ENCODE measurements at places on chromosomes 3 and 15. TPM values are rescaled to one million over a fixed set of nuclear protein-coding genes. Genes with fewer than 3 reads are reported as not detected.

PATL2 gene
- total RNA-seq = not detected

UROC1 gene
- total RNA-seq = not detected

NPHP3 gene
- 16.5 TPM for total RNA-seq

GPR149 gene
- total RNA-seq = not detected

WNT5A gene
- total RNA-seq = 14.6 TPM

ATP13A5 gene
- not detected for total RNA-seq

LTK gene
- total RNA-seq = not detected

GOLGA8J gene
- total RNA-seq = not detected

GP9 gene
- not detected for total RNA-seq

CAPN3 gene
- total RNA-seq = 2.3 TPM

HRG gene
- total RNA-seq = not detected

TP63 gene
- total RNA-seq = under 0.01 TPM

PSTPIP1 gene
- total RNA-seq = not detected

TIMP4 gene
- 17.1 TPM for total RNA-seq

NEK10 gene
- 2.4 TPM for total RNA-seq

ANKDD1A gene
- 5.4 TPM for total RNA-seq

NR1I2 gene
- total RNA-seq = not detected
